ENCODE measurements at places on chromosomes 6 and 20.

DNA sequence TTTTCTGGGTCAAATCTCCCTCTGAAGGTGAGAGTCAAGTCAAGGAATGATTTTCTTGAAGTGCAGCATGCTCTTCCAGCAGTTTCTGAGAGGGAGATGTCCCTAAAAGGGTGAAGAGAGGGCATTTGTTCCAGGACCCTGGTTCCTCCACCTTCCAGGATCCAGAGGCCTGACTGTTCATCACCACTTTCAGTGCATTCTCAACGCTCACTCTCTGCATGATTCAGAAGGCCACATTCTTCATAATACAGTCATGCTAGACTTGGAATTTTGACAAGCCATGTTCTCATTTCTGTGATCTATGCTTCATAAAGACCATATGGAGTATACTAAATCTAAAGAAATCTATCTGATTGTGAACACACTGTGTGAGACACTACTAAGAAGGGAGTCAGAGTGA lies 85.1 kb downstream of the PDE7B start:
- DNase-seq, result no peak

GRCh38 chr6:48147051-48147450 lies 36.1 kb upstream of the PTCHD4 start:
- no peak for DNase-seq

DNA sequence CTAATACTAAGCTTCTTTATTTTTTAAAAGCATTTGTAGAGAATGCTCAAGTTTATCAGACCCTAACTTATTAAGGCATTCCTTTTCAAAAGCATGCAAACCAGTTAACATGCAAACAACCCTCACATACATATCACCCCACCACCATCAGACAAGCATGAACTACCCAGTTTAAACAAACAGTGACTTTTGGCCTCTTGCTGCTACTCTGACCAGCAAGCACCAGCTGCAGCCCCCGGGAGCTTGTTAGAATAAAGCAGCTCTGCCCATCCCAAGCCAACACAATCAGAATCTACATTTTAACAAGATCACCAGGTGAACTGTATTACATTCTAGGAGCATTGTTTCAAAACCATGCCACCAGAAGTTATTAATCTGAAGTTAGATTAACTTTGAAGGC lies 5.9 kb upstream of the NUP153 start:
- DNase-seq, result no peak

GRCh38 chr6:157056275-157056674 lies 267.0 kb downstream of the TMEM242 start:
- no peak for DNase-seq

DNA sequence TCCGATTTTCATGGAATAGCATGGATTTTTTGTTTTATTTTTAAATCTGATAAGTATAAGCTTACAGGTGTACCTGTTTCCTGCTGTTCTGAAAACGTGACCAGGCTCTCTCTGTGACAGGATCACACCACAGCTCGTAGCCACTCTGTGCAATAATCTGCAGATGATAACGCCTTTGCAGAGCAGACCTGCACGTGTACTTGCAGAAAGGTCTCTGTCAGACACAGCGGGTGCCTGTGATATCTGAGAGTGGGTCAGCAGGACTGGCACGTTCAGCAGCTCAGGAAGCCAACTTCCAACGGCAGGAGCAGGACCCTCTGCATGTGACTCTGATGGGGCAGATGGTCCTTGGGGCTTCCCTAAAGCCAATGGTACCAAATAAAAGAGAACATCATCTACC lies 68.6 kb upstream of the HDDC2 start:
- DNase-seq, result no peak

GRCh38 chr20:50333812-50334211 lies 143.2 kb downstream of the CEBPB start:
- DNase-seq, result no peak

DNA sequence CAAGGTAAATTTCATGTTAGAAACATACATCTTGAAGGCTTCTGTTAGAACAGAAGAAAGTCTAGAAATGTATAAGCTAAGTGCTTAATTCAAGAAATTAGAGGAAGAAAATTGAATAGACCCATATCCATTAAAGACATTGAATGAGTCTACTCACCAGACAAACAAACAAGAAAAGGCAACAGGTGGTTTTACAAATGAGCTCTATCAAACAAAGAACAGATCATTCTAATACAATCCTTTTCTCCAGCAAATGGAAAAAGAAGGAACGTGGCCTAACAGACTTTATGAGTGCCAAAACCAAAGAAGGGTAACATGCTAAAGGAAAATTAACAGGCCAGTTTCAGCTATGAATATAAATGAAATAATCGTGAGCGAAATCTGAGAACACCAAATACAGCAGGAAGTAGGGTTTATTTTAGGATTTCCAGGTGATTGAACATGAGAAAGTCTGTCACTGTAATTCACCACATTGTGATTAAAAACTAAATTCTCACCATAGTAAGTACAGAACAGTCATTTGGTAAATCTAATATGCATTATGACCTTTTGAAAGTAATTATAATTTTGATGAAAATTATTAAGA lies 22.6 kb downstream of the MTHFD1L start:
- no peak for DNase-seq

GRCh38 chr6:34237316-34237721 lies 646 bp downstream of the HMGA1 start:
- peak; percentile 50 for DNase-seq

DNA sequence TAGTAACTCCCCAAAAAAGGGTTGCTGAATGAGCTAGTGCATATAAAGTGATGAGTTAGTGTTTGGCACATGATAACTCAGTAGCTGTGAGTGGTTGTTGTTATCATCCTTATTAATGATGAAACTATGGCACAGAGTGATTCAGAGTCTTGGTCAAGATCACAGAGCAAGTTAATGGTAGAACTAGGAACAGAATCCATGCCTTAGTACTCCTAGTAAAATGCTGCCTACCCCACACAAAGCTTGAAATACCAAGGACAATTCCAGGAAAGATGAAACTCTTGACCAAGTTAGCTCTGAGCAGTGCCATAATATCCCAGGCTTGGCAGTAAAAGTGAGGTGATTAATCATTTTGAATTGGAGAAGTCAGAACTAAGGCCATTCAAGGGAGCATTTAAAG lies 109.1 kb upstream of the ENPP5 start:
- DNase-seq, result no peak

- DNase-seq, result no peak
Measured at GRCh38 chr6:161188547-161189465, 85.1 kb downstream of the AGPAT4 start.

GRCh38 chr20:49705358-49705757 lies 8.3 kb downstream of the B4GALT5 start:
- no peak for DNase-seq

DNA sequence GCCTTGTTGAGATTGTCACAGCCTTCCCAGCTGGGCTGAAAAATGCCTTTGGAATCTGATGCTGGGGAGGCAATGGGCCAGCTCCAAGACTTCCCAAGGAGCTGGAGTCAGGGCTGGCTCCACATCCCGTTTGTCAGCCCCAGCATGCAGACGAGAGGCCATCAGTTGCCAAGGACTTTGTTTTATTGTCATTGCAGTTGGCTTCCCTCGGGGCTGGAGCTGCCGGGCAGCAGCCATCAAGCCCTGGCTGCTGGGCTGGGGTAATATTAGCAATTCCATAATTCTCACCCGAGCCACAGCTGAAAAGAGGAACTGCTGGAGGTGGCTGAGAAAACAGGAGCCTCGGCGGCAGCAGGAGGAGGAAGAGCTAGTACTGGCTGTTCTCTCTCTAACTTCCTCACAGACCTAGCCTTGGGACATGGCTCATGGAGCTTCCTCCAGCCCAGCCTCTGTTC lies 182.5 kb downstream of the CDC5L start:
- DNase-seq, result peak; percentile 44

DNA sequence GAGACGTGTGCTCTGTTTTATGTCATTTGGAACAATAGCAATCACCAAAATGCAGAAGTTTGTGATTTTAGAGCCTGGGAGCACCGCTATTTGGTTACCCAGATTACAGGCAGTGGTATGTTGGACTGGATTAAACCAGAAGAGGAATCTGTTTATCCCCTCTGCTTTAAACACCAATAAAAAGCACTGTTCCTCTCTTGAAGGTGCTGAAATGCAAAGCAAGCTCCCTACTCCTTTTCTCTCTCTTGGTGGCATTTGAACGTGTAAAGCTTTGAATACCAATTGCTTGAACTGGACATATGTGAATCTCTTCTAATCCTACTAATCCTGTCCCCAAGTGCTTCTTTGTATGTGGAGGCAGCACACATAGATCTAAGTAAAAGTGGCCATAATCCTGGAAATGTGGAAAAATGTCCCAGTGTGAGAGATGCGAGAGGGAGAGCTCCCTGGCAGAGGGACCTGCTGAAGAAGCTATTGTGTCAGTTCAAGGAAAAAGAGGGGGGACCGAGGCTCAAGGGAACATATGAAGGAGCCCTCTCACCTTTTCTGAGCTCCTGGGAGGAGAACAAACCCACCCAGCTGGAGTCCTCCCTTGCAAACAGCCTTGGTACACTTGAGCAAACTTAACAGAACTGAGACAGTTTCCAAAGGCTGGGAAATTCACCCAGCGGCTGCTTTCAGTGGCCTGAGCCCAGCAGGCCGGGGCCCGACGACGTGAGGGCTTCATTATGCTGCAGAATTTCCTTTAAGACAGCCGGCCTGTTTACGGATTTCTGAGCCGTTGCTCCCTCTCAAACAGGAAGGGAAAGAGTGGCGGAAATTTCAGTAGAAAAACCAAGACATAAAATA lies 18.8 kb upstream of the OLIG3 start:
- no peak for DNase-seq

DNA sequence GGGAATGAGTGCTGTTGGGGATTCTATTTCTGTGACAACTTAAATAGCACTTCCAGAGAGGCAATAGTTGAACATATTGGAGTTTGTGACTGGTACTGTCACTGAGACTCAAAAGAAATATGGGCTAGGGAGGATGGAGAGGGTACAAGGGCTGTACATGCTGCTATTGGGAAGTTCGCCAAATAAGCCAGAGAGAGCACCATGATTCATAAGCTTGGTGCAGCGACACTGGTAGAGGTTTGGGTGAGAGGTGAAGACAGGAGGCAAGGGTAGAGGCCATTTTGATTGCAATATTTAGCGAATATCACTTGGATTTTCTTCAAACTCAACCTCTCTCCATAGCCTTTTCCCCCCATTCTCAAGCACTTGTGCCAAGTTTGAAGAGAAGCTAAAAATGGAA lies 214.3 kb downstream of the OGFRL1 start:
- DNase-seq, result no peak

- DNase-seq, result peak; percentile 74
Measured at GRCh38 chr6:30130887-30131862, 4.8 kb upstream of the TRIM40 start.

GRCh38 chr20:33803921-33804337 lies 7.2 kb upstream of the CHMP4B start:
- no peak for DNase-seq

DNA sequence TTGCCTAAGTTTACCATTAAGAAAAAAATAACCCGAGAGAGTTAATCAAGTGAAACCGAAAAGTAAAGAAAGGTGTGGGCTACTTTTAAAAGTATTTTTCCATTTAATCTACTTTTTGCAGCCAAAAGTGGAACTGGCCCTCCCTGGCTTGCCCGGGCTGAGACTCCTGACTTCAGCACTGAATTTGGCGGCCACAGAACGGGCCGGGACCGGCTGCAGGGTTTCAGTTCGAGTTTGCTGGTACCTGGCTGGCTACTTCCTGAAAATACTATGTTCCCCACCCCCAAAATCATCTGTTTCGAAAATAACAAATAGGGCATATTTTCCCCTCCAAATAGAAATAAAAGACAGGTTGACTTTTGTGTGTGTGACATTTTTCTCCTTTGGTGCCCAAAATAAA lies 173.4 kb upstream of the EXOC2 start:
- DNase-seq, result no peak

GRCh38 chr6:36917541-36918193 lies 31.9 kb downstream of the C6orf89 start:
- no peak for DNase-seq

DNA sequence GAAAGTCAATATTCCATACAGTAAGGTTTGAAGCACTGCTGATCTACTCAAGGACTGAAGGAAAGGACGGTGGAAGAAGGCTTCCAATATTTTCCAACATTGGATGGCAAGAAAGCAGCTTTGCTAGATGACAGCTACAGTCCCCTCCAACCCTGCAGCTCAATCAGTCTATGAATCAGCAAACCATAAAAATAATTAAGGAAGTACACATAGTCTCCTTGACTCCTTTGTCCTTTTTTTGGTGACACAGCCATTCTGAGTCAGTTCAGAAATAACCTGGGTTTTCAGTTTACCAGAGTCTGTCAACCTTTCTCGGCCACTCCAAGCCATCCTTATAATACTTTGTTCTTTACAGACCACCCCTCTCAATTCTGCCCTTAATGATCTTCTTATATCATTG lies 232.5 kb downstream of the IBTK start:
- DNase-seq, result no peak

GRCh38 chr6:144588697-144589325 lies 303.7 kb downstream of the UTRN start:
- no peak for DNase-seq

GRCh38 chr6:14315353-14315752 lies 197.8 kb downstream of the CD83 start:
- DNase-seq, result no peak

DNA sequence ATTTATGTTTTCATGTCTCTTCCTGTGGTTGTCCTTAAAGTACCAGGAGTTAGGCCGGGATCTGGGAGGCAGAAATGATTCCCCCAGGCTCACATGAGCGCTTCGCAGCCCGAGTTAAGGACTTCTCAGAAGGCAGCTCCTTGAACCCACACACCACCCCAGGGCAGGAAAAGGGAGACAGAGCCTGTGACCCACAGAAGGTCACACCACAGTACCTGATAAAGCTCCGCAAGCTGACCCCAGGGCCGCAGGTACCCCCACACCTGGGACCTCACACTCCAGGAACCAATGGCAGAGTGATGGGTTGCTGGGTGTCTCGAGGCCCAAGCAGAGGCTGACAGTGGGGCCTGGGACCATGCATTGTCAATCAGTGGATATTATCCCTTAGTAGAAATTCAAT lies 207.6 kb downstream of the CDH4 start:
- no peak for DNase-seq

DNA sequence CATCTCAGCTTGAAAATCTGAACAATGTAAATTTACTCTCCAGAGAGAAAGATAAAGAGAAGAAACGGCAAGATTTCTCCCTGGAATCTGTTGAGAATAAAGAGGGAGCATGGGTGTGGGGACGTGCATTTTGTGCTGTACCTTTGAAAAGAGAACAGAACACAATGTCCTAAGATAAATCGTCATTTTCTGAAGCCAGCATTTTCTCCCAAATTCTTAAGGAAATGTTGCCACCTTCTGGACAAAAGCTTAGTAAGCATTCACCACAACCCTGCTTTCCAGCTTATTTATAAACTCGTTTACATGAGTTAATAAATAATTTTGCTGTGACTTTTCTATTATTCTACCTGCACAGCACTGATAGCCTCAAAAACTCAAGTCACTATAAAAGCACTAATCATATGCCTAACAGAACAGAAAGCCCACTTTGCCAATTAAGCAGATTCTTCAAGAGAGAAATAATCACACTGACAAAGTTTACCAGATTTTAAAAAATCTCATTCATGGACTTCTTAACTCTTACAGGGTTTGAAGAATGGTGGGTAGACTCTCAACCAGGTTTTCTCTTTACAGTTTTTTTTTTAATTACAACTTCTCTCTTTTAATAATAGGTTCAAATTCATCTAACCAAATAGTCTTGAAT lies 155.8 kb downstream of the MBOAT1 start:
- DNase-seq, result peak; percentile 79

GRCh38 chr6:162068340-162068739 lies 659.2 kb downstream of the PRKN start:
- DNase-seq, result no peak

Measured in midbrain (tissue), 1 donor.